Effector memory CD8-positive, alpha-beta T cell (primary cell): ENCODE measurements at places on chromosomes 11 and 22.
A peak's percentile ranks its signal among the peaks of the same experiment; 100 is the strongest.

DNA sequence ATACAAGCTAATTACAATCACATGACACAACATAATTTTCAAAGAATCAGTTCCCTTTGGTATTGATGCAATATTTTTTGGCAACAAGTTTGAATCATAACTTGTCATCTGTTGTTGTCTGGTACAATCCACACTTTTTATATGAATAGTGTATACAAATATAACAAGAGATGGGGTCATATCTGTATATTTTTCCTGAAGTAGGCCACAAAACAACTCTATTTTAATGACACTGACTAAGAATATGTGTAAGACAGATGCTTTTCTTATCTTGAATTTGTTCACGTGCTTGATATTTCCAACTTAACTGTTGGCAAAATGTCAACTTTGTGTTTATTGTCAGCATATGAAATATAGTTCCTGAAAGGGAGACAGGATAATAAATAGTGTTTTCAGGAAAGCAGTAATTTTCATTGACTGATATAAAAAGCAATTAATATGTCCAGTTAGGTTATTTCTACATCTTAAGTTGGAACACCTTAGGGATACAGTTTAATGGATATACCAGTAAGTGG lies 27.9 kb downstream of the NOX4 start:
- no peaks in the 10 kb centered on the region for H3K27me3 ChIP-seq
- H3K36me3 ChIP-seq: no peaks in the 10 kb centered on the region
- no peak overlapping the region for H3K27ac ChIP-seq
- no peak for DNase-seq
- H3K4me1 ChIP-seq: no peaks in the 10 kb centered on the region
- no peak overlapping the region for H3K4me3 ChIP-seq

GRCh38 chr22:22714600-22715335 lies 70.4 kb downstream of the GGTLC2 start:
- no peak overlapping the region for H3K4me3 ChIP-seq
- peaks cover 12% of the 10 kb centered on the region for H3K36me3 ChIP-seq
- peaks cover 20% of the 10 kb centered on the region for H3K4me1 ChIP-seq
- peak overlapping the region; percentile 16 for H3K27ac ChIP-seq
- DNase-seq: no peak

DNA sequence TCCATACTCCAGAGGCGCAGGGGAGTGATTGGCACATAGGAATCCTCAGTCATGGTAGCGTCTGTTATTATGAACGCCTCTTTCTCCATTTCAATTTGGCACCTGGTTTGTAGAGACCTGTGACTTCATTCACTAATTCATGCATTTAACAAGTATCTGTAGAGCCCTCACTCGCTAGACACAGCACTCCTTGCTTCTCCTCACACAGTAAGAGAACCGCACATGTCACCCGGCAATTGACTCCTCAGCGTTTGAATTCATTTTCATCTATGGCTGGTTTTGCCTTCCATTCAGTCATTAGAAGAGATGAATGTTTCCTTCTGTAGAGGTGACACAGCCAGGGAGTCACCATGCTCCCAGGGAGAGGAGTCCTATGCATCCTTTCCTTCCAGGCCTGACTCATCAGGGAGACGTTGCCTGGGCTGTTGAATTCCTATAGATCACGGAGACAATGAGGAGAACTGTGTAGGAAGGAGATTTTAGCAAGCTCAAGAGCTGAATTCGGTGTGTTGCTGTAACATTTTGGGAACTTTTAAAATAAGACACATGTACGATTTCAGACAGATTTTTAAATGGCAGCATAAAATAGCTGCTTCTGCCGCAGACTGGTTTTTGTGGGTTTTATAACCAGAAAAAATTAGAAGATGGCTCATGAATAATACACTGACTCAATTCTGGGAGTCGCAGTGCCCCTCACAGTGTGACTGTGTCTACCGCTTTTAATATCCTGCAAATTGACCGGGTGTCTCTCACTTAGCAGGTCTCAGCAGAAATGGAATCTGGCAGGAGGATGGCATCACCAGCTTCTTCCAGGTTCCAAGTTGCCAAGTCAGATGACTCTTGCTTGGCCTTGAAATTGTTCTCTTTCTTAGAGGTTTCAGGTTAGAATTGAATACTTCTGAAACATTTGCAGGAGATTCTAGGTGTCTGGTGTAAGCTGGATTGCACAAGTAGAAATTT lies 44.4 kb upstream of the CLMP start:
- DNase-seq: no peak
- H3K4me3 ChIP-seq: no peak overlapping the region

GRCh38 chr11:47171856-47172255 lies 4.8 kb downstream of the ARFGAP2 start:
- peaks cover 65% of the 10 kb centered on the region for H3K36me3 ChIP-seq
- no peak for DNase-seq
- H3K27ac ChIP-seq: peak overlapping the region; percentile 49
- H3K4me1 ChIP-seq: peaks cover 35% of the 10 kb centered on the region

- no peak overlapping the region for H3K27ac ChIP-seq
- H3K4me1 ChIP-seq: peaks cover 9% of the 10 kb centered on the region
- H3K36me3 ChIP-seq: peaks cover 46% of the 10 kb centered on the region
- no peak for DNase-seq
Observed at GRCh38 chr22:26718905-26719304, 61.5 kb downstream of the MIAT start.

DNA sequence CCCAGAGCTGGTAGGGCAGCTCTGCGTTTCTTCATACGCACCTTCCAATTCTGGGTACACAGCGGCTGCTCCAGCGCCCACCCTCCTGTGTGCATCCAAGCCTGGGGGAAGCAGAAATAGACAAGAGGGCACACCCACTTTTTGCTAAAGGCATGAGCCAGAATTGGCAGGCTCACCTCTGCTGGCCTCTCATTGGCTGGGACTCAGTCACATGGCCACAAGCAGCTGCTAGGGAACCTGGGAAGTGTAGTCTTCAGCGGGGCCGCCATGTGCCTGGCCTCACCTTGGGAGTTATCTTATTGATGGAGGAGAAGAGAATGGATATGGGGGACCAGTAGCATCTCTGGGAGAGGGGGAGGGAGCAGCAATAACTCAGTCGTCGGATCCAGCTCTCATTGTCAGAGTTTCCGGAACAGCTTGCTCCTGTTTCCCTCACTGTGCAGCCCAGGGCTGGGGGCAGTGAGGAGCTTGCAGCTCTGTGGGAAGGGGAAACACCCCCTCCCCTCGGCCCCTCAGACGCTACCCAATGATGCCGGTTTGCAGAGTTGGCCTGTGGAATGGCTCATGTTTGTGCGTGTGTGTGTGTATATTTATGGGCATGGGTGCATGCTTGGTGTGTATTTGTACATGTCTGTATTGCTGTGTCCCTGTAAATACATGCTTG lies 11.8 kb upstream of the MIEF1 start:
- no peak overlapping the region for H3K27ac ChIP-seq
- peaks cover 7% of the 10 kb centered on the region for H3K27me3 ChIP-seq

- no peak for DNase-seq
- peak overlapping the region; percentile 20 for H3K4me3 ChIP-seq
- H3K4me1 ChIP-seq: peaks cover 42% of the 10 kb centered on the region
- no peaks in the 10 kb centered on the region for H3K27me3 ChIP-seq
Observed at GRCh38 chr11:11866203-11866602, 24.4 kb downstream of the USP47 start.
